Caco-2 (cell line): ENCODE measurements at places on chromosomes 6 and 20.

DNA sequence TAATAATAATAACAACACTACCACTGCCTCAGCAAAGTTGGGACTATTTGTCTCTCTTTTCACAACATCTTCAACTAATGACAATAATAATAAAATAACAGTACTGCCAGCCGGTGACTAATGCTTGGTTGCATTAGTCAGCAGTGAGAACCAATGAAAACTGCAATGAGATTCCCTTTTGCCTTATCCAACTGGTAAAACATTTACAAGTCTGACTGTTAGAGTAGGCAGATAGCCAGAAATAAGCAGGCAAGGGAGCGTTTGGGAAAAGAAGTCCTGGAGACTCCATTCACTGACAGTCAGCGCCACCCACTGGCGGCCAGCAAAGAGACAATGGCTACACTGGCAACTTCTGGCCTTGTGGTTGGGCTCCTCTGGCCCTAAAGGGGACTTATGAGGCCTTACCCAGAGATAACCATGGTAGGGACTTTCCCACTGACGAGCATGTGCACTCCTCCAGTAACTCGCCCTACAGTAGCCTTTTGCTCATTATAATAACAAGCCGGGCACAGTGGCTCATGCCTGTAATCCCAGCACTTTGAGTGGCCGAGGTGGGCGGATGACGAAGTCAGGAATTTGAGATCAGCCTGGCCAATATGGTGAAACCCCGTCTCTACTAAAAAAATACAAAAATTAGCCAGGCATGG, 3.4 kb upstream of the NSFL1C start:
- DNase-seq = peak; percentile 89

DNA sequence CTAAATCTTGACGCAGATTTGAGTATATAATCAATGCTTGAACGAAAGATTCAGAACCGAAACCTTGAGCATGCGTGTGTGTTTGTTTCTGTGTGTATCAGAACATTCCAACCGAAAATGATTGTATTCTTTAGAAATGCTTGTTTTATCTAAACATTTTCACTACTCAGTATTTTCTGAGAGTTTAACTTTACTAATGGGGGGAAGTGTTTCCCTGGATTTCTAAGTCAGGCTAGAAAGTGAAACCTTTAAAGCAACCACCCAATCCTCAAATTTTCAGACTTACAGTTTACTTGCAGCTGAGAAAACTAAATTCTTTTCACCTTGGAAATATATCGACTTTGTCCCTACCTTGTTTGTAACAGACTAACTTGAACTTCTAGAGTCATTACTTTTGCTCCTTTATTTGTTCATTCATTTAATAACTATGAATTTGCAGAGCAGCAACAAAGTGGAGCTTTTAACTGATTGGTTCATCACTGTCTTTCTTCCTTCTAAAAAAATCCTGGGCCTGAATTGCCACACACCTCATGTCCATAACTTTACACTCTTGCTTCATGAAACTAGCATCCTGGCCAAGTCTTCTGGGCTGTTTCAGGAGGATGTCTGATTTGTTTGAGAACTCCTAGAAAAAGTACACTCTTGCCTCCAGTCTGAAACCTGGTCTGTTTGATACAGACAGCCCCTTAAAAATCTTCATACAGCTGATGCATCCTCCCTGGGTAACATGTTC, 77.8 kb upstream of the XRN2 start:
- no peak for DNase-seq

DNA sequence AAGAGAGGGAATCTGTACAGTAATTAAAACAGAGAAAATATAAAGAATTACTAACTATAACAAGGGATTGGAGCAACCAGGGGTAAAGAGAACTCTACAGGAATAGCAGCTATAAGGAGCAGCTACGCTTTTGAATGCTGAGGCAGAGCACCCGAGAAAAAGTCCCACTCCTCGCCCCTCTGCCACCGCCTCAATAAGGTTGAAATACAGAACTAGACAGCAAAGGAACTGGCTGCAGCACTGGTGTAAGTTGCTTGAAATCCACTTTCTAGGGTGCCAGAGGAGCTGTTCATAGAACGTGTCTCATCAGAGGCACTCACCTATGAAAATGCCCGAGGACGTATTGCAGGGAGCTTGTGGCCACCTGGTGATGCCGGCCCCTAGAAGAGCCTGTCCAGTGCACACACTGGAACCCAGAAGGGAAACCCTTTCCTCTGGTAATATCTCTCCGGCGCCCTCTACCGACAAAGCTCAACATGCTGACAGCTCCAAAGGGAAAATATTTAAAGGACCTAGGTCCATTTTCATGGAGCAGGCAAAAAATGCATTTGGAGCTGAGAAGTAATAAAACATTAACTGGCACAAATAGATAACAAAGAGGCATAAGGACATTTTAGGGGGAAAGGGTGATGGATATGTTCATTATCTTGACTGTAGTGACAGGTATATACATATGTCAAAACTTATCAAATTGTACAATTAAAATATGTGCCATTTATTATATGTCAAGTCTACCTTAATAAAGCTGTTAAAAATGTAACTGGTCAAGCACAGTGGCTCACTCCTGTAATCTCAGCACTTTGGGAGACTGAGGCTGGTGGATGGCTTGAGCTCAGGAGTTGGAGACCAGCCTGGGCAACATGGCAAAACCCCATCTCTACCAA, 137.4 kb upstream of the HDAC2 start:
- DNase-seq = peak; percentile 87

- DNase-seq = no peak
These were observed 26.8 kb downstream of the CST8 start for GRCh38 chr20:23517719-23518118.

DNA sequence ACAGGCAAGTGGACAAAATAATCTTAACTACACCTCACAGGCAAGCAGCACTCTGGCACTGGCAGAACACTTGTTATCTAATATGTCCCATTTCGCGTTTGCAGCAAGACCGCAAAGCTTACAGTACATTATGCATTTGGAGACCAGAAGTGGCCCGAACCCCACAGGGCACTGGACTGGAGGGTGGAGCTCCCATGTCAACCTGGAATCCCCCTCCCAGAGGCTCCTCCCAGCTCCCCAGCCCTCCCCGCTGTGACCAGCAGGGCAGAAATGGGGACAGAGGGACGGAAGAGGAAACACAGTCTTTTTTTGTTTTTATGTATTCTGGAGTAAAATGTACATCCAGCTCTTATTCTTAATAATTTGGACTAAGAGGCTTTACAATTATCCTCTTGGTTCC, 263.7 kb downstream of the SMOC2 start:
- DNase-seq = no peak

DNA sequence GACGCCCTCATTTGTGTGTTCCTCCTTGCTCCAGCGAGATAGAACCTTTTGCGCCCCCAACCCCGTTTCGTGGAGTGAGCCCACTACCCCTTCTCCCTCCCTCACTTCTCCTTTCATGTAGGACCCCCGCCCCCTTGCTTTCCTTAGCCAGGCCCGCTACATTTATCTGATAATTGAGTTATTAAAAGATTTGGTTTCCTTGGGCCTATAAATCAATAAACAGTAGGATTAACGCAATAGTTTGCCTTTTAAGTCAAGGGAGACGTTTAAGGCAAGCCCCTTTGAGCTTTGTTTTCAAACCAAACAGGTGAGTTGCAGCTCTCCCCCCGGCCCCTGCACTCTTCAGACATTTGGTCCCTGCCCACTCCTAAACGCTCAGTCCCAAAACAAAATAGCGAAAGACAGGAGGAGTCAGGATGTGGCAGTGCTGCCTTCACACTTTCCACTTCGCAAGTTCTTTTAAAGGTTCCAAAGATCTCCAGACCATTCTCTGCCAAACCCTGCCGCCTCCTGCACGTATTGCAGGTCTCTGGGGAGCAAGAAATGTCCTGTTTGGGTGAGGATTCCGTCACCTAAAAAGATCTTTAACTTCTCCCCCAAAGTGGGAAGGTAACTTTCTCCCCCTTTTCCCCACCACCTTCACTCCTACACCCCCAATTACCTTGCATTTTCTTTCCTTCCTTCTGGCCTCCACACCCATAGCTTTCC, 27.6 kb downstream of the TFAP2B start:
- no peak for DNase-seq

GRCh38 chr6:8579372-8579771, 144.0 kb upstream of the SLC35B3 start:
- no peak for DNase-seq

DNA sequence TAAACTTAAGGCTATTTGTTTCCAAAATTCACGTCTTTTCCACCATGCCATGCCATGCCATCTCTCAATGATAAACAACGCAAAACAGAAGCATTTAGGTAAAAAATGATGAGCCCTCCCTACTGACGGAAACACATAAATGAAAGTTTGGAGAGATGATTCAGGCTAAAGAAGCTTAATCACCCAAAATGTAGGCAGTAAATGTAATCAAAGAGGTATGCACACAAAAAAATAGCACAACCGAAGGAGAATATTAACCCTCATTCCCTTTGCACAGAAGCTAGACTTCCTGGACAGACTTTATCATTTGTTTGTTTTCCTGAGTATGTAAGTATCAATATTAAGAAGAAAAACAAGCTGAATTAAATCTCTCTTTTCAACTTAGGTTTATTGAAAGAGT, 28.8 kb downstream of the DCDC2 start:
- DNase-seq = no peak

- DNase-seq = no peak
These were observed 10.6 kb downstream of the BFSP1 start for GRCh38 chr20:17520583-17520982.

DNA sequence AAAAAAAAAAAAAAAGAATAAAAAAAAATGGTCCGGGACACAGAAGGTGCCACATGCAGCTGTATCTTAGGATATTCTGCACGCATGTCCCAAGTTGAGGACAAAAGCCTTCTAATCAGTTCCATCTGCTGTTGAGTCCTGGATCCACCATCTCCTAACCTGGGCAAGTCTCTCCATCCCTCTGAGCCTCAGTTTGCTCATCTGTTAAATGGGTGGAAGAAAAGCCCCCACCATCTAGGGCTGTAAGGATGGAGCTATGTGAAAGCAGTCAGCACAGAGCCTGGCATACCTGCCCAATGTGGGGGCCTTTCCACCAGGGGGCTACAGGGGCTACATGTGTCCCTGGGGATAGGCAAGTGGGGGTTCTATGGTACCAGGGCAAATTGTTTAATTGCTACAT, 208.4 kb downstream of the ZMYND8 start:
- DNase-seq = no peak

DNA sequence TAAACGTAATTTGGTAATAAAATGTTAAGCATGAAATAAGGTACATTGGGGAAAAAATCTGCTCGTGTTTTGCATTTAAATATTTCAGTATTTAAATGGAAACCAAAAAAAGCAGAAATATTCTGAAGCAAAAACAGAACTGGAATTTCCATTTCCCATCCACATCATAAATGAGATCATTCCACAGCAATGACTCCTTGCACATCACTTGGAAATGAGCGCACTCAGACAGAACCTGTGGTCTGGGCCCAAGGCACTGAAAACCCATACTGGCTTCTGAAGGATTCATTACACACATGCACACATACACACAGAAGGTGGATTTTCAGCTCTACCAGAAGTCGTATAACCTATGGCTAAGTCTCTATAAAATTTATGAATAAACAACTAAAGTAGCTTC, 174.8 kb downstream of the IBTK start:
- DNase-seq = no peak

GRCh38 chr6:127173156-127173940, 54.9 kb downstream of the RSPO3 start:
- no peak for DNase-seq

GRCh38 chr6:68279793-68280557, 355.1 kb upstream of the ADGRB3 start:
- no peak for DNase-seq

- no peak for DNase-seq
These were observed 275.2 kb downstream of the GMDS start for GRCh38 chr6:1970151-1970561.

- DNase-seq = no peak
These were observed 86.0 kb upstream of the SLC2A12 start for GRCh38 chr6:134138226-134138975.

- no peak for DNase-seq
These were observed 118.7 kb upstream of the MLIP start for GRCh38 chr6:53992522-53992921.

GRCh38 chr20:34762031-34762555, 57.9 kb downstream of the TP53INP2 start:
- DNase-seq = no peak

DNA sequence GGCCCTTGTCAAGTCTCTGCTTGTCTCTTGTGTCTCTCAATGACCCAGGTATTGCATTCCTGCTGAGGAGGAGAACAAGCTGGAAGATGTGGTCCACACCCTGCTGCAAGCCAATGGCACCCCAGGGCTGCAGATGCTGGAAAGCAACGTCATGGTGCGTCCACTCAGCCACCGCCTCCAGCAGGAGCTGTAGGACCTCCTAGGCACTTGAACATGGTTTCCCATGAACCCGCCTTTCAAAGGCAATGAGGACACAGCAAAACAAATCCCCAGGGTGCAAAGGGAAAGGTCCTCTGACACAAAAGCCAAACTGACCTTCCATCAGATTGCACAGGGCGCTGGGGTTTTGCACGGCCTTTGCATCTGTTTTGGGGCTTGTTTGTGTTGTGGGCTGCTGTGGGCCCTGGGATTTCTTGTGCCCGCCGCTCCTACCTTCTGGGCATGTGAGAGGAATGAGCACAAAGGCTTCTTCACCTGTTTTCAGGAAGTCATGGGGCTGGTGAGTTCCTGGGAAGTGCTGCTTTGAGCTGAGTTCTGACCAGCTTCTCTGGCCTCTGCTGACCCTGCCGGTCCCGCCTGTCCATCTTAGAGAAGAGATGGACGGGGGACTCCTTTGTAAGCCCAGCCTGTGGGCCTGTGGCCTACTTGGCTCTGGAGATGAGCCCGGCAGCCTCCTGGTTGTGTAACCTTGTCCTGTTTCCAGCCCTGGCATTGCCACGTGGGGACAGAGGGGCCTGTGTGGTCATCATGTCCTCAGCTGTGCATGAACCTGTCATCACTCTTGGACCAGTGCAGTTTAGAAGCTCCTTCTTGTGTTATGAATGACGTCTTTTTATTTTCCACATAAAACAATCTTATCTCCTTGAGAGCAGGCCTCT, 151.3 kb downstream of the DTNBP1 start:
- DNase-seq = no peak

GRCh38 chr20:50246367-50247195, 56.0 kb downstream of the CEBPB start:
- no peak for DNase-seq

- no peak for DNase-seq
These were observed 11.9 kb downstream of the PCMT1 start for GRCh38 chr6:149761438-149761837.

- peak; percentile 80 for DNase-seq
These were observed 159.1 kb downstream of the TFAP2C start for GRCh38 chr20:56788041-56788670.

DNA sequence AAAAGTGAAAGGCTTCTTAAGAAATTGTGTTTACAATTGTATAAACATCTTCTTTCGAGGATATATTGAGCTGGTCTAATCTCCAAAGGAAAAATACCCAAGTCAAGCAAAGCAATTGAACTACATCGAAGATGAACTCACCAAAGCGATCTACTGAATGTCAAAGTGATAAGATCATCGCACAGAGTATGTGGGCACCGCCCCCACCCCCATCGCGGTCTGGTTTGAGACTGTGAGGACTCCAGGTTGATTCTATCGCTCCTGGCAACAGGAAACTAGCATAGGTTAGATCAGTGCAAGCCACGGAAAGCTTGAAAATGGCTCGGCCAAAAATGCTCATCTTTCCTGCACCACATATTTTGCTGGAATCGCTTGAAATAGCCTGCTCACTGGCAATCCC, 133.2 kb upstream of the RPS6KA2 start:
- DNase-seq = no peak

GRCh38 chr20:10610251-10610650, 63.5 kb downstream of the JAG1 start:
- no peak for DNase-seq

- DNase-seq = no peak
These were observed 39.9 kb downstream of the PREX1 start for GRCh38 chr20:48787861-48788375.

- no peak for DNase-seq
These were observed 1.7 kb downstream of the ASXL1 start for GRCh38 chr20:32359633-32360332.
